Lung (tissue), 17 donors: ENCODE measurements at places on chromosomes 4 and X.

GRCh38 chr4:33054656-33055196 lies 2334.6 kb downstream of the PCDH7 start:
- DNase-seq = no peak

DNA sequence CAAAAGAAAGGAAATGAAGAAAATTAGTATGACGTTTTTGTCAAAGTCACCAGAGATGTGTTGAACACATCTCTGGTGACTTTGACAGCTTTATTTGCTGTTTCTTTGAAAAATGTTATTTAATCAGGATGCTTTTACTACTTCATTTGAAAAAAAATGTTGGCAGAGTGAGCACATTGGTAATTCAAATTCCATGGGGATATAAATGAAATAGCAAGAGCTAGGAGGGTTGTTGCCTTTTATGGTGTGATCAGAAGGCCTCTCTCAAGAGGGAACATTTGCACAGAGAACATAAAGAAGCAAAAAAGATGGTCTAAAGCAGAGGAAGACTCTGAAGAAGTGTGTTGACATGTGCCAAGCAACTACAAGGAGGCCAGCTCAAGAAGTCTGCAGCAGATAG lies 46.6 kb upstream of the CXCL8 start:
- DNase-seq = no peak

DNA sequence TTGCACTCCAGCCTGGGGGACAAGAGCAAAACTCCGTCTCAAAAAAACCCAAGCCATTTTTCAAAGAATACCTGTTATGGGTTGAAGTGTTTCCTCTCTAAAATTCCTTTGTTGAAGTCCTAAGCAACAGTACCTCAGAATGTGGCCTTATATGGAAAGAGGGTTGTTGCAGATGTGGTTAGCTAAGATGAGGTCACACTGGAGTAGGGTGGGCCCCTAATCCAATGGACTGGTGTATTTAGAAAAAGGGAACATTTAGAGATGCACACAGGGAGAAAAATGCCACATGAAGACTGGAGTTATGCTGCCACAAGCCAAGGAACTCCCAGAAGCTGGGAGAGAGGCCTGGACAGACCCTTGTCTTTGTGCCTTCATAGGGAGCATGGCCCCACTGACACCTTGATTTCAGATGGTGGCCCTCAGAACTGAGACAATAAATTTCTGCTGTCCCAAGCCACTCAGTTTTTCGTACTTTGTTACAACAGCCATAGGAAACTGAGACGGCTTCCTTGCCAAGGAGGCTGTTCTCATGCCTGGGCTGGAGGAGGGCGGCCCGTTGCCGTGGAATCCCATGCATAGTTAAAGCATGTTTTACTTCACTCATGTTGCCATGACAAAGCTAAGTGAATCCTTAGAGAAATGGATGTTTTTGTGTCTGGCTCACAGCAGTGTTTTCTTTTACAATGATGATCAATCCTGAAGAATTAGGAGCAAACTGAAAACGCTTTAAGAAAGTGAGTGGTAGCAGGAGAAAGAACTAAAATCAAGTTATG lies 16.5 kb downstream of the TRAPPC2 start:
- no peak for DNase-seq

- no peak for DNase-seq
These were observed 88.3 kb downstream of the MSN start for GRCh38 chrX:65755786-65756185.

DNA sequence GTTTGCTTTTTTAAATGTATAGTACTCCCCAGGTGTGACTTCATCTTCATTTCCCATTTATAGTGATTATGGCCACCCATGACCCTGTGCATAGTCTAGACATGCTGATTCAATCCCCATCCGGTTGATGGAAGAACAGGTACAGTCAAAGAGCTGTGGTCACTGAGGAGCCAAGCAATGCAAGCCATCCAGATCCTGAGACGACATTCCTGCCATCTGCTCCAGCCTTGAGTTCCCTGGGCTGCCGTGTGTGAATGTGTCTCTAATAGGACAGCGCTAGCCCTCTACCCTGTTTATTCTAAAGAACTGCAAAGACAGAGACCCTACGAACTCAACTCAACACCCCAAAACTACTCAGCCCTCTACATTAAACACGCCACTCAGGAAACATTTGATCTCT lies 1.7 kb downstream of the KCNIP4 start:
- no peak for DNase-seq

GRCh38 chrX:109927663-109928273 lies 75.1 kb upstream of the TMEM164 start:
- no peak for DNase-seq

DNA sequence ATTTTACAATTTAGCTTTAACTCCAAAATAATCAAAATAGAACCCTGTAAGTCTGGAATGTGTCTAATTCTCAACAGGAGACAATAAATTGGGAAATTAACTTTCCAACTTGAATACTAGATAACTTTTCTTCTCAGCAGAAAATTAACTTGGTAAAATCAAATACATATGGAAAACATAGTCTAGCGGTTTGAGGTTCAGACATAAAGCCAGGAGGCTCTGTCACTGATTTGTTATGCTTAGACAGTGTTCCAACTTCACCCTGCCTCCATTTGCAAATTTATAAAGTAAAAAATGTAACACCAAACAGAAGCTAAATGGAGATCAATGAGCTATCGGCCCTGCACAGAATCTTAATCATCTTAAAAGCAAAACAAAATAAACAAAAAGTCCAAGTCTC lies 46.3 kb downstream of the TBCK start:
- no peak for DNase-seq

DNA sequence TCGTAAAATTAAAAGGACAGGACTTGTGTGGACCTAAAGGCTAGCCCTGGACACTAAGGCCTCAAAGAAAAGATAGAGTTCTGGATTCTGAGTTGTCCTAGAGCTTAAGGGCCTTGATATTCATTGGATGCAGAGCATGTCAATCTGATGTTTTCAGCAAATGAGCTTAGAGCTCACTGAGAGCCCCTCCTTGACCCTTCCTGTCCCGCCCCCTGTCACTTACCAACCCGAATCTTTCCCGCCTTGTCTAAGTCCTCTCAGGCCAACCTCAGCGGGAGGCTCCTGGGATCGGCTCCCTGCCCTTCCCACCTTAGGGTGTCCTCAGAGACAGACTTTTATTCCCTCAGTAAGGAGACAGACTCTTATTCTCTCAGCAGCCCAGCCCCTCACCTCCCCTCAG lies at the start of gene CT47C1:
Gene CT47C1, plus strand, starts transcription at position 250 of the 400 bp plus-strand sequence. CDS start 233 bp downstream, outside the sequence.
- no peak for DNase-seq

- DNase-seq = no peak
These were observed 445.0 kb downstream of the SPRY1 start for GRCh38 chr4:123841447-123842121.

- DNase-seq = no peak
These were observed 589.0 kb upstream of the FAM241A start for GRCh38 chr4:111556141-111556781.
